Fibroblast of upper back skin (primary cell): ENCODE measurements at places on chromosomes 2 and 18.

GRCh38 chr2:178233428-178233827 lies 39.1 kb downstream of the OSBPL6 start:
- peak; percentile 34 for DNase-seq

DNA sequence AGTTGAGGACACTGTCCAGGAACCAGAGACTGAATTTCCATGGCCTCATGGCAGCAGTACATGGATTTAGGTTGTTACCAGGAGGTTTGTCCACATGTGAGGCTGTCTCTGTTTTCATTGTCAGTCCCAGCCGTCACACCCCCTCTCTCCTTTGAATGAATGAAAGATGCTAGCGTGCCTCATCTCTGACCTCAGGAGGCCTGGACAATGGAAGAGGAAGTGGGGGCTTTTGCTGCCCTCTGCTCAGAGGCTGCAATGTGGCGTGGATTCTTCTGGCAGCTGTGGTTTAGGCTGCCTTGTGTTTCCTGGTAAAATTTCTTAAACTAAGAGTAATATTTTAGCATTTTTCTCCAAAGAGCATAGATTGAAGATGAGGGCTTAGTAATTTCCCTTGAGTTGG lies 47.5 kb downstream of the RAB31 start:
- no peak for DNase-seq

GRCh38 chr2:43224131-43224570 lies 2.3 kb downstream of the ZFP36L2 start:
- DNase-seq = peak; percentile 83

DNA sequence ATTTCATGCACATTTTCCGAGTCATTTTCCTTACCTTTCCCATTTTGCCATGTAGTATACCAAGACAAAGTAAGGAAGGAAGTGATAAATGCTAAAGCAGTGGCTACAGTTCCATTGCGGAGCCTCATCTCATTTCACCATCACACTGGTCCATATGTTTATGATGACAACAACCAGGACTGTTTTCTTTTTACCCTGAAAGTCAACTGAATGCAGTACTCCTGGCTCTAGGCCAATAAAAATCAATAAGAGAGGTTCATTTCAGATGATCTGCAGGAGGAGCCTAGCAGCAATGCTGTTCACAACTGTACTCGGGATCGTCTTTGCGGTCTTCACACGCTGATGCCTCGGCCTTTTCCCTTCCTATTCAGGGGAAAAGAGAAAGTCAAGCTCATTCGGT lies 4.7 kb downstream of the MGAT4A start:
- no peak for DNase-seq

DNA sequence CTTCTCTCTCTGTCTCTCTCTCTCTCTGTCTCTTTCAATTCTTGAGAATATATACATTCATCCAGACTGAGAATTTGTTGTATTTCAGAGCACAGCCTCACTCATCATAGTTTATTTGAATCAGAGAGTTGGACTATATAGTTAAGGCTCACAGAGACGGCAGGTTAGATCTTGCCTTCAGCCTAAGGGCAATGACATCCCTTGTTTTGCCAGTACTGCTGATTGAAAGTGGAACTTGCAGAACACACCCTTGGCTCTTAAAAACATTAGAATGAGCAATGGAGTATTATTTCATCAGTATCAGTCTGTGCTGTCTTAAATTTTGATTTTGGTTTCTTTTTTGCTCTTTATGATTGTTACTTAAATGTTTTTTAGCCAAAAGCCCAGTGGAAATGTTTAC lies 62.0 kb upstream of the DSG1 start:
- DNase-seq = no peak

- DNase-seq = no peak
Observed at GRCh38 chr18:5429681-5430080, 114.1 kb downstream of the EPB41L3 start.

GRCh38 chr2:181540421-181540820 lies 83.2 kb downstream of the ITGA4 start:
- DNase-seq = no peak

GRCh38 chr2:159297042-159297707 lies 10.7 kb upstream of the WDSUB1 start:
- DNase-seq = no peak
